ENCODE measurements at places on chromosomes 1 and 21.

DNA sequence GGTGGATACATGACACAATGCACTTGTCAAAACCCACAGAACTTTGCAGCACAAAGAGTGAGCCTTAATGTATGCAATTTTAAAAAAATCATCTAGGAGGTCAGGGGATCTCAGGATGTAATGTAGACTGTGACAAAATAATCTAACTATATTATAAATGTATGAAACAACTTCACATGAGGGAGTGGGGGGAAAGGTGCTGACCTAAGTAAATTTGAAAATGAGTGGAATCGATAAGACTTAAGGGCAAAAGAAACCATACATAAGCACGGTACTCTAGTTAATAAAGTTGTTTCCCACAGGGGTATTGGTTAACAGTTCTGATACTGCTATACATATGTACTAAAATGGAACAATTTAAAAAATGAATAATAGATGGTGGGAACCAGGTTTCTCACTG is 64.7 kb downstream of the PRPF38A start:
- DNase-seq: no peak

- DNase-seq: no peak
Observed at GRCh38 chr1:14891991-14892390, 261.6 kb upstream of the TMEM51 start.

DNA sequence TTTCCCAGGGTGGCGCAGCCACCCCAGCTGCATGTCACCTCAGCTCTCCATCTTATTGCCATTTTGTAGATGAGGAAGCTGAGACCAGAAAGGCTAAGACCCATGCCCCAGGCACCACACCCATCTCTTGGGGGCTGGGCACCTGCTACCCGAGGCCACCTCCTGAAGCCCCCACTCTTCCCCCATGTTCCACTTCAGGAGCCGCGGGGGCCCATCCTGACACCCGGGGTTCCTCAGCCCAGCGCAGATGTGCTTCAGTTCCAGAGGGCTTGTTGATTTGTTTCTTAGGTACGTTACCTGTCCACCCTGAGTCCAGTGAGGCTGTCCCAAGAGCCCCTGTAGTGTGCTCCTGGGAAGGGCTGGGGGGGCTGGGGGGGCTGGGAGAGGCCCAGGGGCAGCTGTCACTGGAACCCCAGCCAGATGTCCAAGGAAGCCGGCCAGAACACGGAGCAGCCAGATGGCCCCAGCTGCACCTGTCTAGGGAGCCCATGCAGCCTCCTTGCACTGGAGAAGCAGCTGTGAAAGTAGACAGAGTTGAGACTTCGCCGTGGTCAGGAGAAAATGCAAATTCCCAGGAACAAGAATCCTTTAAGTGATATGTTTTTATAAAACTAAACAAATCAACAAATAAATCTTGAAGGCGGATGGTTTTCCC is 17.1 kb upstream of the CCDC27 start:
- DNase-seq: no peak

- no peak for DNase-seq
Observed at GRCh38 chr1:36486439-36487335, 4.0 kb upstream of the CSF3R start.

- no peak for DNase-seq
Observed at GRCh38 chr1:163399001-163399400, 77.2 kb downstream of the NUF2 start.

DNA sequence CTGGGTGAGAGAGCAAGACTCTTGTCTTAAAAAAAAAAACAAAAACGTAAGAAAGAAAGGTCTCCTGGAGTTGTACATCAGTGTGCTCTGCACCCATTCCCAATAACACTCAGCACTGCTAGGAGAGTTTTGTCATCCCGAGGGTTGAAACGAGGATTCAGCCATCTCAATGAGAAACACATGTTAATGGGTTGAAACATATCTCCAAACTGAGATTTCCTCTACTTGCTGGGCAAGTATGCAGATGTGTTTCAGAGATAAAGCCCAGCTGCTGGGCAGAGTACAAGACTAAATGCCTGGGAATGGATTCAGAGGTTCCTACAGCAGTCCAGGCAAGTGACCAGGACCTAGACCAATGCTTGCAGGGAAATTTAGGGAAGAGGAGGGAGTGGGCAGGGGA is 2.6 kb upstream of the MFN2 start:
- DNase-seq: peak; percentile 71

- DNase-seq: peak; percentile 54
Observed at GRCh38 chr1:42801832-42802473, 15.0 kb upstream of the ERMAP start.

DNA sequence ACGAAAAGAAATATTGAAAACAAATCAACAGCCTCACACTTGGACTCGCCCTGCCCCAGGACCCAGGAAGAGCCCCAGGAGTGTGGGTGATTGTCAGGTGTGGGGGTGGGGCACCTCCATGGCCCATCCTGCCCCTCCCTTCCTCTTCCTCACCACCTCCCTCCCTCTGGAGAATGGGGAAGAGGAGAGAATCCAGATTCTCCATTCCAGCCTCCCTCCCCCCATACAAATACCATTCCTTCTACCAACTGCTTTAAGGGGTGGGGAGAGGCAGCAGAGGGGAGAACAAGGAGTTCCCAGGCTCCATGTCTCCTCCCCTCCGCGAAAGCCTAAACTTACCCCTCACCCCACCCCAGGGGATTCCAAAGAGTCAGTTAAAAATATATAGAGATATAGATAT is 36.7 kb downstream of the MEF2D start:
- no peak for DNase-seq

All from AG20443 (cell line).